ENCODE measurements at places on chromosomes 11 and 22. TPM values are rescaled to one million over a fixed set of nuclear protein-coding genes. Genes with fewer than 3 reads are reported as not detected.
A peak's percentile ranks its signal among the peaks of the same experiment; 100 is the strongest.

Gene PHF21B
- 0.30 TPM for total RNA-seq

Gene TRIM29
- total RNA-seq: not detected

Gene GAL
- not detected for total RNA-seq

Gene KCNJ11
- total RNA-seq: 27.7 TPM

Gene ENTHD1
- not detected for total RNA-seq

Gene CHCHD10
- total RNA-seq: 1,600 TPM

Gene BACE1-AS
- 8.3 TPM for total RNA-seq

Gene NPTXR
- total RNA-seq: 16.8 TPM

Gene KRTAP5-9
- total RNA-seq: not detected

Gene GUCD1
- total RNA-seq: 291 TPM

Gene CAT
- total RNA-seq: 135 TPM

Gene TRIM48
- not detected for total RNA-seq

Gene TH
- total RNA-seq: not detected

Gene SLC7A4
- total RNA-seq: 0.16 TPM

Gene CD6
- total RNA-seq: 0.08 TPM

GRCh38 chr22:49523374-49524008, 304.2 kb downstream of the BRD1 start:
- no peak for DNase-seq

DNA sequence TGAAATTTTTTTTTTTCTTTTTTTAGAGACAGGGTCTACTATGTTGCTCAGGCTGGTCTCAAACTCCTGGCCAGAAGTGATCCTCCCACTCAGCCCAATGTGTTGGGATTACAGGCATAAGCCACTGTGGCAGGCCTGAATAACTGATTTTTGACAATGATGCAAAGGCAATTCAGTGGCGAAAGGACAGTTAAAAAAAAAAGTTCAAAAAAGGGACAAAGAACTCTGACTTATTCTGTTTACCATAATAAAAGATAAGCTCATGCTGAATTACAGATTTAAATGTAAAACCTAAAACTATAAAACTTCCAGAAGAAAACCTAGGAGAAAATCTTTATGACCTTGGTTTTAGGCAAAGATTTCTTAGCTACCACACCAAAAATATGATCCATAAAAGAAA, 48.9 kb downstream of the ATG16L2 start:
- no peak for DNase-seq

GRCh38 chr11:73365352-73366264, 10.6 kb upstream of the RELT start:
- DNase-seq: no peak

DNA sequence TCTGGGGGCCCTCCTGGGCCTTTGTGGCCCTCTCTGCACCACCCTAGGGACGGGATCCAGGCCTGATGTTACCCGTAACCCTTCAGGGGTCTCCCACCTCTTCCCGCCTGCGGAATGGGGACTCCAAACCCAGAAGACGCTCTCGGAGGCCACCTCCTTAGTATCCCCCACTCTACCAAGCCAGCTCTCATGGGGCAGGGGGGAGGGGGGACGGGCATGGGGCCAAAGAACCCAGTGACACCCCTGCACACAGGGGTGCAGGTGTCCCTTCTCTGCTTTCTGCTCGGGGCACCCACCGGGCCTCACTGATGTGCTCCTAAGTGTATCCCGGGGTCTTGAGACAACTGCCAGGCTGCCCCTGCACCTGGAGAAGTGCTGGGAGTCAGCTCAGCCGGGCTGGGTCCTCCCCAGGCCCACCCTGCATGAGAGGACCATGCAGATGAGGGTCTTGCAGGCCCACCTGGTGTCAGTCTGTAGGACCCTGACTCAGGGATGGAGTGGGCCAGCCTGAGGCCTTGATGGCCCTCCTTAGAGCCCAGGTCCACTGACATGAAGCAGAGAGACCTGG, 176.9 kb downstream of the IGLL1 start:
- DNase-seq: no peak

GRCh38 chr11:85960678-85961077, 105.5 kb downstream of the CCDC83 start:
- no peak for DNase-seq

DNA sequence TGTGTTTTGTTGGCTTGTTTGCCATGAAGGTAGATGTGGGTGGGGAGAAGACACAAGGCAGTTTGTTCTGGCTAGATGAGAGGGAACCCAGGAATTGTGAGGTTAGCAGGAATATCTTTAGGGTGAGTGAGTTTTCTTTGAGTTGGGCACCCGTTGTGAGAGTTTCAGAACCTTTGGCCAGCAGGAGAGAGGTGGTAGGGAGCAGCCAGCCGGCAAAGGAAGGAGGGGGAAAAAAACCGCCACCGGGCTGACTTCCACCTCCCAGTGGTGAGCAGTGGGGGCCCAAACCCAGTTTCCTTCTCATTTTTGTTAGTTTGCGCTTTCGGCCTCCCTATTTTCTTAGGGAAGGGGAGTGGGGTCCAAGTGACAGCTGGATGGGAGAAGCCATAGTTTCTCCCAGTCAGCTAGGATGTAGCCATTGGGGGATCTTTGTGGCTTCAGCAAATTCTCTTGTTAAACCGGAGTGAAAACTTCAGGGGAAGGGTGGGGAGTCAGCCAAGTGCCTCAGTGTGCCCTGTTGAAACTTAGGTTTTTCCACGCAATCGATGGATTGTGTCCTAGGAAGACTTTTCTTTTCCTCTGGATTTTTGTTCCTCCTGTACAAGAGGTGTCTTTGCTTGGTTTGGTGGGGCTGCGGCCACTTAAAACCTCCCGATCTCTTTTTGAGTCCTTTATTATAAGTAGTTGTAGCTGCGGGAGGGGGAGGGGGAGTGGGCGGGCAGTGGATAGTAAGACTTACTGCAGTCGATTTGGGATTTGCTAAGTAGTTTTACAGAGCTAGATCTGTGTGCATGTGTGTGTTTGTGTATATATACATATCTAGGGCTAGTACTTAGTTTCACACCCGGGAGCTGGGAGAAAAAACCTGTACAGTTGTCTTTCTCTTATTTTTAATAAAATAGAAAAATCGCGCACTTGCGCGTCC, 1.1 kb upstream of the GCAT start:
- DNase-seq: no peak

DNA sequence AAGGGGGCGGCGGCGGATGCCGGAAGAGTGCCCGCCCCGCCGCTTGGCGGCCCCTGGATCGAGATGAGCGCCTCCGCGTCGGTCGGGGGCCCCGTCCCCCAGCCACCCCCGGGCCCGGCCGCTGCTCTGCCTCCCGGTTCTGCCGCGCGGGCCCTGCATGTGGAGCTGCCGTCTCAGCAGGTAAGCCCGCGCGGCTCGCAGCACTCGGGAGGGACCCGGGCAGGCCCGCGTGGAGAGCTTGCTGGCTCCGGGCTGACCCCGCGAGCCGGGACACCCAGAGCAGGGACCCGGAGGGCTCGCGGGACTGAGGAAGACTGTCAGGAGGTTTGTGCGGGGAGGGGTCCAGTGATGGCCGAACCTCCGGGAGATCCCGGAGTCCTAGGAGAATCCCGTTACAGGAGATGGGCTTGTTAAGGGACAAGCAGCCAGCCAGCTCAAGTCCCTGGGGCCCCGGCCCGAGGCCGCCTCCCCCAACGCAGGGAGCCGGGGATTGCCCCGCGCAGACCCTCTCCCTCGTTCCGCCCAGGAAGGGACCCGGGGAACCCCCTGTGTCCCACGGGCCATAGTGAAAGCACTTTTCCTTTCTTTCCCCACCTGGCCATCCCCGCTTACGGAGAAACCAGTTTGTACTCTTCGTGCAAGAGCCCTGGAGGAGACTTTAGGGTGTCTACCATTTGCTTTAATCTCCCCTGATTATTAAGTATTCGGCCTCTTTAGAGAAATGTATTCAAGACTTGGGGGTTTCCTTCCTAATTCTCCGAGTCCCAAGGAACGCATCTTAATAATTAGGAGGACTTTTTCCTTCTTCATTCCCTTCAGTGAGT, 547 bp downstream of the UVRAG start:
- DNase-seq: no peak

DNA sequence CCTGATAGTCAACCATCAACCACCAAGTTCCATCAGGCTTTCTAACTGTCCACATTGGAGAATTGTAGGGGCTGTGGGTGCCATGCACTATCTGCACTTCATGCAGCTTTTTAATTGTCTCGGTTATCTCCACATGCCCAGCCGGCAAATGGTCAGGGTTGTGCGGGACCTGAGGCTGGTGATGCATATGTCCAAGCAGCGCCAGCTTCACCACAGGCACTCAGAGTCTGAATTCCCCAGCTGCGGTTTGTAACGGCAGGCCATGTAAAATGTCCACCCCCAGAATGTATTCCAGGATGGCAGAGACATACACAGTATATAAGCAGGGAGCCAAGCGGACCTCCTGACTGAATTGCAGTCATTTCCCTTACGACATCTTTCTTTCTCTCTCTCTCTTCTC, 435.6 kb downstream of the DYNC2H1 start:
- no peak for DNase-seq

DNA sequence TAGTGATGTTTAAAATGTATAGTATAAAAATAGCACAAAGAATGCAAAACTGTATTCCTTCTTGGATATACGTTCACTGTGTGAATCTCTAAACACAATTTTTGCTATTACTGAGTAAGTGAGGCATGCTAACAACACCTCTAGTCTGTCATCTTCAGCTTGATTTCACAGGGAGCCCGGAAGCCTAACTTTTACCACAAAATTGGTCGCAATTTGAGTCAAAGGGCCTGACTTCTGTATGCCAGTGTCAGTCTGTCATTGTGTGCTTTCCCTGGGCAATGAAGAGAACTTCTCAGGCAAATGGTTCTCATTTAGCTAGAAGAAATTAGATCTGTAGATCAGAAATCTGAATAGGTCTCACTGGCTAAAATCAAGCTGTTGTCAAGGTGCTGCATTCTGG, 1059.5 kb downstream of the FAM181B start:
- DNase-seq: no peak

- no peak for DNase-seq
These were observed 13.2 kb upstream of the TSKU start for GRCh38 chr11:76769645-76770586.

GRCh38 chr22:19134176-19134831, 3.2 kb downstream of the TSSK2 start:
- no peak for DNase-seq

- peak; percentile 60 for DNase-seq
These were observed 19.6 kb downstream of the VPS37C start for GRCh38 chr11:61141601-61142028.

- DNase-seq: no peak
These were observed 1.7 kb downstream of the TYMP start for GRCh38 chr22:50527921-50528681.

GRCh38 chr11:71927820-71928736, at the start of gene XNDC1N:
TSS of gene XNDC1N (minus strand) at chr11:71928594. CDS start at chr11:71923353, 5,241 bp downstream.
- peak; percentile 58 for DNase-seq

- peak; percentile 91 for DNase-seq
These were observed at the start of gene LTBP3 for GRCh38 chr11:65558002-65558929. TSS of gene LTBP3 (minus strand) at chr11:65558359. CDS start at chr11:65557959, 400 bp downstream.

GRCh38 chr22:27175021-27175838, 517.8 kb downstream of the MIAT start:
- no peak for DNase-seq

- no peak for DNase-seq
These were observed 55.0 kb downstream of the AP2A2 start for GRCh38 chr11:980438-981357.

DNA sequence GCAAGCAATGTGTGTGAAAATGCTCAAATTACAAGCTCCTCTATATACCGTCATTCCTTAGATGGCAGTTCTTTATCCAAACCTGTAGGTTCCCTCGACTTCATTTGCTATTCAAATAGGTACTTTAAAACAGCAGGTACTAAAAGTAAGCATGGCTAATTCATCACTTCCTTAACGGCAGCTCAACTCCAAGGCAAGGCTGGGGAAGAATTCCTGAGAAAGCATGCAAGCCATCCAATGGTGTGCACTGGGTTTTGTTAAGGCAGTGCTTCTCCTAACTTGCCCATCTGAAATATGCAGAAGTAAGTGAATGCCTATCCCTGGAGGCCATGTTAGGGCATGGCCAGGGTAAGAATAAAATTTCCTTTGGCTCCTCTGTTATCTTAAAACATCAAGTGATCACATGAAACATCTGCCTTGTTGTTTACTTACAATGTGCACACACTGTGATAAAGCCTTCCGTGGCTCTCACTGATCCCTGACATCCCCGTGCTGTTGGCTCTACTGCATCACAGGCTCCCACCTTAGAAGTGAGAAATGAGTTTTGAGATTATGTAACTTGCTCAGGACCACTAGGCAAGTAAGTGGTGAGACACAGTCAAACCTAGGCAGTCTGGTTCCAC, 52.1 kb downstream of the SMCO4 start:
- no peak for DNase-seq

GRCh38 chr11:60854847-60855725, 664 bp downstream of the PTGDR2 start:
- no peak for DNase-seq

- no peak for DNase-seq
These were observed 230.6 kb upstream of the NCAM1 start for GRCh38 chr11:112730591-112730990.

DNA sequence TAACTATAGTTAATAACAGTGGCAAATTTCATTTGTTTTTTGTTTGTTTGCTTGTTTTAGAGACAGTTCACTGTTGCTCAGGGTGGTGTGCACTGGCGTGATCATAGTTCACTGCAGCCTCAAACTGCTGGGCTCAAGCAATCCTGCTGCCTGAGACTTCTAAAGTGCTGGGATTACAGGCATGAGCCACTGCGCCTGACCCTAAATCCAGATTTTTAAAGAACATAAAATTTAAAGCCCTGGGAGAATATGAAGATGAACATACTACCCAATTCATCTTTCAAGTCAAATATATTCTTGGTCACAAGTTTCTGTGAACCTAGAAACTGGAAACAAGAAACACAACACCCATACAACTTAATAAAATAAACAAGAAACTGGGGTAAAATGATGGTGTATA, 28.1 kb downstream of the RRAS2 start:
- no peak for DNase-seq

DNA sequence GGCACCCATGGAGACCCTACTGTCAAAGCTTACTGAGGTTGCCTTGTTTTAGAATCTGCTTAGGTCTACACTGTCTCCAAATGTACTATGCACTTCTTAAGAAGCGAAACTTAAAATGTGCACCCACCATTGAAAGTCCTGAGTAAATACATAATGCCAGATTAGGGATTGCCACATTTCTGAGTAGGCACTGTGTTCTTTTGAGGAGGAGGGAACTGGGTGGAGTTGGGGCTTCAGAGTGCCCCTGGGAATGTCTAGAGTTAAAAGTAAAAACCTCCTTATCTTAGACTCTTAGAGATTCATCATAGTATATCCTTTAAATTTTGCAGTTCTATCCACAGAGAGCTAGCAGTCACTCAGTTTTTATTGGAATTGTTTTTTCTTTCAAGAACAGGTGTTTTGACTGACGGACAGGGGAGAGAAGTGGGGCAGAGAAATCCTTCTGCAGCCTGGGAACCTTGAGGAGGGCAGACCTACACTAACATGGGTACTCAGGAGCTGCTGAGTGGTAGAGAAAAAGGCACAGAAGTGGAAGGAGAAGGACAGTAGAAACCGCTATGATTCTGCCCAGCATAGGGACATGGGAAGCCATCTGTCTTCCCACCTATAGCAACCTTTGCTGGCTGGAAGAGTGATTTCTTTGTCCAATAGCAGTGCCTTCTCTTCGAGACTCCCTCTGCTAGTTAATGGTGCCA, 33.4 kb upstream of the MICAL2 start:
- no peak for DNase-seq

DNA sequence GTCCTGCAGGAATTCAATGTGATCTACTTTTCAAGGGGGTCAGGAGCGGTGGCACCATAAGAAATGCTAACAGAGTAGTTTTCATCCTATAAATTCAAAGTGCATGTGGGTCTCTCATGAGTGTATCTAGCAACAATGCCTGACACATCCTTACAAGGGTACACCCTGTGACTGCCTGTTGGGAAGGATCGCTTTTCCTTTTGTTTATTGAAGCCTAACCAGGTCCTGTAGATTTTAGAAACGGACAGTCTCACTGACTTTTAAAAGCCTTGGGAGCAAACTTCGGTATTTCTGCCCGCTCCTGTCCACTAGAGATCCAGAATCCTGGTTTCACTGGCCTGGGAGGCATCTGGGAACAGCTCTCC, 102.4 kb downstream of the MICAL2 start:
- no peak for DNase-seq

Data from Right ventricle myocardium superior (tissue), 1 donor.